ENCODE measurements at places on chromosomes 2 and 18. TPM values are rescaled to one million over a fixed set of nuclear protein-coding genes. Genes with fewer than 3 reads are reported as not detected.
A peak's percentile ranks its signal among the peaks of the same experiment; 100 is the strongest.

Gene CIB4
- polyA plus RNA-seq: not detected

Gene KCNE4
- polyA plus RNA-seq: 1.4 TPM

GRCh38 chr18:5524660-5525059 lies 19.1 kb downstream of the EPB41L3 start:
- DNase-seq: no peak

DNA sequence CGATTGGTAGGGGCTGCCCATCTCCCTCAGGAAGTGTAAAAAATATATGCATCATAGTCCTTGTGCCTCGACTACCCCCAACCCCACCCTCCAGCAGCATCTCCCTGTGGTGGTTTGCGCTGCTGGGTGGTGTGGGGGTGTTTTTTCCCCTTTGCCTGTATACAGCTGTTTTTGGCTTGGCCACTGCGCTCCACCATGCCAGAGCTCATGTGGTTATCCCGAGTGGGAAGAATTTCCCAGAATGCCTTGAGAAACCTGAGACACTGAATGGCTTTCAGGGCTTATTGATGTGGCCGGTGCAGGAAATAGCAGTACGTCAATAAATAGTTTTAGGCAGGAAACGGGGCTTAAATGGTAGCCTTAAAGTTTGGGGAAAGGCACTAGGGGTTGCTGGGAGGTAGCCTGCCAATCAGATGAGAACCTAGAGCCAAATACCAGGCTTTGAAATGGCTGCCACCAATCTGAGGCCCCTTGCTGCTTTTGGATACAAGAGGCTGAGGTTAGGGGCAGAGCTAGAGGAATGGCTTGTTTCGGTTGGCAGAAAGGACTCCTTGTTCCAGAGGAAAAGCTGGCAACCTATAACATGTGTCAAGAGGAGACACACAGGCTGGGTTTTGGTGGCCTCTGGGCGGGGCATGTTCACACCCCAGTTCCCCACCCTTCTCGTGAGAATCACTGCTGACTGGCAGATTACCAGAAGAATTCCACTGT lies 144.1 kb downstream of the SMAD7 start:
- peak; percentile 55 for DNase-seq

DNA sequence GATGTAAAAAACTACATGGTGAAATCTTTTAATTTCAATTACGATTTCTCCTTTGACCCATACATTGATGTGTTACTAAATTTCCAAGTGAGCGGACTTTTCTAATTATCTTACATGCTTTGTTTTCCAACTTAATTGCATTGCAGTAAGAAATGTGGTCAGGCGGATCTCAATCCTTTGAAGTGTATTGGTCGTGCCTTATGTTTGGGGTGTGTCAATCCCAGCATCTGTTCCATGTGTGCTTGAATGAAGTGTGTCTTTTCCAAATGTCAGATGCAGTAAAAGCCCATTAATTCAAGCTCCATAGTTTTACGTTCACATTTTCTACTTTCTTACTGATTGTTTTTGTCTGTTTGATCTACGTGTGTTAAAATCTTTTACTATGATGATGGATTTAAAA lies 113.1 kb downstream of the UXS1 start:
- no peak for DNase-seq

Gene AGFG1
- 19.0 TPM for polyA plus RNA-seq

Gene CFLAR
- polyA plus RNA-seq: 340 TPM

Gene SLC5A7
- not detected for polyA plus RNA-seq

- DNase-seq: no peak
Measured at GRCh38 chr18:56661360-56662062, 10.4 kb downstream of the WDR7 start.

Gene PROC
- 0.05 TPM for polyA plus RNA-seq

Gene LRPPRC
- 80.4 TPM for polyA plus RNA-seq

DNA sequence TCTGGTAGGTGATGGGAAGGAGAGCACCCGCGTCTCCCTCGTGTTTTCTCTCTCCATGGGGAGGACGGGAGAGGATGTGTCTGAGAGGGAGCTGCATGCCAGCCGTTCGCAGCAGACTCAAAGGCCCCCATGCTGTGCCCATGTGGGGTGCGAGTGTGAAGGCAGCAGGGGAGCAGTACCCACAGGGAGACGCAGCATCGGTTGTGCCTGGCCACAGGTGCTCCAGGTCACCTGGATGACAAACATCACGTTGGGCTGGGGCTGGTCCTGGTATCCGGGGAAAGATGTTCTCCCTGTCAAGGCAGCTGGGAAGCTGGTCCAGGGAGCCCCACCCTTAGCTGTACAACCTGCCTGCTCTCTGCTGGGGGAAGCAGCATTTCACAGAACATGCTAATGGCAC lies 119.5 kb upstream of the SALL3 start:
- DNase-seq: no peak

Gene RAD51AP2
- not detected for polyA plus RNA-seq

Gene PFN4
- polyA plus RNA-seq: 0.18 TPM

Gene CRYGD
- not detected for polyA plus RNA-seq

Gene RAB6D
- polyA plus RNA-seq: 0.04 TPM

Gene PROKR1
- 0.01 TPM for polyA plus RNA-seq

Gene VAMP8
- polyA plus RNA-seq: 25.4 TPM

- no peak for DNase-seq
Measured at GRCh38 chr2:96207774-96208142, 869 bp downstream of the STARD7 start.

Gene PRLH
- polyA plus RNA-seq: not detected

Gene REEP1
- polyA plus RNA-seq: 1.2 TPM

DNA sequence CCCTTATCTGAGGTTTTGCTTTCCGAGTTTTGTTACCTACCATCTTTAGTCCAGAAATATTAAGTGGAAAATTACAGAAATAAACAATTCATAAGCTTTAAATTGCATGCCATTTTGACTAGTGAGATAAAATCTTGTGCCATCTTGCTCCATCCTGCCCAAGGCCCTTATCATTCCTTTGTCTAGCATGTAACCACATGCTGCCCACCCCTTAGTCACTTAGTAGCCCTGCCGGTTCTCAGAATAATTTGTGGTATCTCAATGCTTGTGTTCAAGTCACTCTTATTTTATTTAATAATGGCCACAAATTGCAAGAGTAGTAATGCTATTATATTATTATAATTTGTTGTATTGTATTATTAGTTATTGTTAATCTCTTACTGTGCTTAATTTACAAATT lies 36.8 kb upstream of the VPS54 start:
- no peak for DNase-seq

DNA sequence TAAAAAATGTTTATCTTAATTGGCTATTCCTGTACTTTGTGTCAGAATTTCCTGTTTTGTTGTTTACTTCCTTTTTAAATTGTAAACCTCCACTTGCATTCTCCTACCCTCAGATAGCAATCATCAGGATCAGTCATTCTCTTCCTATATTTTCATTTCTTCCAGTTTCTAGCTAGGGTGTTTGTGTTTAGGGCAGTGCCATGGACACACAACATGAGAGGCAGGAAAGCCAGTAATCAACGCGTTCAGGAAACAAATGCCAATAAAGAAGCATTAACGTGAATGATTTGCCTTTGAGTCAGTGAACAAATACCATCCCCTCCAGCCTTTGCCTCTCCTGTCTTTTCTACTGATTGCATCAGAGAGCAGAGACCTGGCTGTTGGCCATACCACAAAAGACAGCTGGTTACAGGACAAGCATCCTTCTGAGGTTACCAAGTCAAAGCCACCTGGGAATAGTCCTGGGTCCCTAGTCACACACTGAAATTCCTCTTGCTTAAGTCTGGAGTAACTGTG lies 56.7 kb upstream of the FHL2 start:
- peak; percentile 81 for DNase-seq

Gene C1QL2
- not detected for polyA plus RNA-seq

DNA sequence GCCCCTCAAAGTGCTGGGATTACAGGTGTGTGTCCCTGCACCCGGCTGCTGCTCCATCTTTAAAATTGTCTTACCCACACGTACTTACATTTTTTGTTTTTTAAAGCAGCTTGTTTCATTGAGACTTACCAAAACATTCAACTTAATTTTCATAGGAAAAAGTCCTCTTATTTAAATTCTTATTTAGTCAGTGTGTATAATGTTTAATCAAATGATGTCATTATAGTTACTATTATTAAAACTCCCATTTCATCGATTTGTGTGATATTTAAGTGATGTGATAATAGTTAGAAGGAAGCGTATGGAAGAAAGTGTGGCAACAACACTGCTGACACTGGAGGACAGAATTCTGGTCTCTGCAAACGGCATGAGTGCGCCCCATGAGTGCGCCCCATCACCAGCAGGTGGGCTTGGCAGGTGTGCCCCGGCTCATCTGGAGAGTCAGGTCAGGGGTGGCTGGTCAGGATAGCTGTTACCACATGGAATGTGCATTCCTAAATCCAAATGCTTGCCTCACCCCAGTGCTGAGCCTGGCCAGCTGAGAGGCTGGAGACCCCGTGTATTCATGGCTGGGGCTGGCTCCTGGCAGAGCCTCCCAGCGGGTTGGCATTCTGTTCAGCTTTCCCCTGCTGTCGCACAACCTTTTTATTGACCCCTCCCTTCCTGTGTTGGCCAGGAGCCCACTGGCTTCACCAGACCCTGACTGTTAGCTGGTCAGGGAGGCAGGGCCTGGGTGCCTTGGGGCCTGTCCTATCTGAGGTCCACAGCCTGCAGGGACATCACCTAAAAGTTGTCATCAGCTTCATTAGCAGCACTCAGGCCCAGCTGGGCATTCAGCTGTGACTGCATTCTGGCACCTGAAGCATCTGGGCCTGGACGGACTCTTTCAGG lies 79.7 kb downstream of the AGAP1 start:
- no peak for DNase-seq

GRCh38 chr2:238644095-238645081 lies 203.5 kb upstream of the TWIST2 start:
- DNase-seq: no peak

GRCh38 chr18:55780586-55781071 lies 192.6 kb upstream of the TCF4 start:
- DNase-seq: no peak

Gene NYAP2
- 0.03 TPM for polyA plus RNA-seq

Gene C2orf81
- 0.34 TPM for polyA plus RNA-seq

Gene POTEJ
- polyA plus RNA-seq: not detected

DNA sequence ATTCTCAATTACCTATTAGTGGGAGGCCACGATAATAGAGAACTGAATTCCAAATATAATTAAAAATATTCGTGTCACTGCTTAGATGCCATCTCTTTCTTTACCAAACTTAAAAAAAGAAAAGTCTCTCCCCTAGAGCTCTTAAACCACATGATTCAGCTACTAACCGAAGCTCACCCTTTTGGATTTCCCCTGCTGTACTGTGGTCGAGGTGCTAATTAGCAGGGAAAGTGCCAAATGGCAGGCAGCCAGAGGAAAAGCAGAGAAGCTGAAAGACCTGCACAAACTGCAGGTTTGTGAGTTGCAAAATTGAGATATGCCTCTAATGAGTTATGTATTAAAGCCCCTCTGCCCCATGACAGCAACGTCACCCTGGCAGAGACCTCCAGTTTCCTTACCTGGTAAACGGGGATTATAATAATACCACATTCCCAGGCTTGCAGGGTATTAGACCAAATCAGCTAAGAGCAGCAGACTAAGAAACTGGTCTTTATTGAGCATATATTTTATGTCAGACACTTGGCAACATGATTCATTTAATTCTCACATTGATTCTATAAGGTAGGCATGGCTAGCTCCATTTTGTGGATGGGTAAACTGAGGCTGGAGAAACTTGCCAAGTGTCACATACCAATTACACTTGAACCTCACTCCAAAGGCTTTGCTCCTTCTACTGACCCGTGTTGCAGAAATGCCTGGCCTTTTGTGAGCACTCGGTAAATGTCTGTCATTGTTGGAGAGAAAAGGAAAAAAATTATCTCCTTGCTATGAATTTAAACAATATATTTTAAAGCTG lies 259.7 kb downstream of the LPIN1 start:
- no peak for DNase-seq

Gene STON1
- 0.98 TPM for polyA plus RNA-seq

DNA sequence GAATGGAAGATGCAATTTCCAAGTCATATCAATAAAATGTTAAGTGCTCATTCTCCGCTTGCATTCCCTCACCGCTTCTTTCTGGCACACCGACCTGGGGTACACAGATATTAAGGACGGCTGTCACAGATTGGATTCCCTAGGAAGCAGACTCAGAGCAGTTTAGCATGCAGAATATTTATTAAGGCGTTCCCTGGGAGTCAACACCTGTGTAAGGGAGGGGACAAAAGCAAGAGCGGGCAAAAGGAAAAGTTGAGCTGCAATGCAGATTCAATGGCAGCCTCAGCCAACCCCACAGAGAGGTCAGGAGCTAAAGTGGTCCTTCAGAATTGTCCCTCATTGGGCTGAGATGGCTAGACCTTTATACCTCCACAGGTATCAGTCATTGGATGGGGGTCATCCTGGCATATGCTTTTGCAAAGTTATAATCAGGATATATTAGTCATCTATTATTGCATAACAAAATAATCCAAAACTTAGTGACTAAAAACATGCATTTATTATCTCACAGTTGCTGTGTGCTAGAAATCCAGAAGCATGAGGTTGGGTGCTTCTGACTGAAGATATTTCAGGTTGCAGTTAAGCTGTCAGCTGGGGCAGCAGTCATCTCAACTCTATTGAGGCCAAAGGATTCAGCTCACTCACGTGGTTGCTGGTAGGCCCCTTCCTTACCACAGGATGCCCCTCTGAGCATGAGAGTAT lies 27.0 kb upstream of the INO80D start:
- no peak for DNase-seq

- no peak for DNase-seq
Measured at GRCh38 chr2:73063909-73064875, 7.3 kb downstream of the SFXN5 start.

Gene ZNF521
- polyA plus RNA-seq: 2.1 TPM

DNA sequence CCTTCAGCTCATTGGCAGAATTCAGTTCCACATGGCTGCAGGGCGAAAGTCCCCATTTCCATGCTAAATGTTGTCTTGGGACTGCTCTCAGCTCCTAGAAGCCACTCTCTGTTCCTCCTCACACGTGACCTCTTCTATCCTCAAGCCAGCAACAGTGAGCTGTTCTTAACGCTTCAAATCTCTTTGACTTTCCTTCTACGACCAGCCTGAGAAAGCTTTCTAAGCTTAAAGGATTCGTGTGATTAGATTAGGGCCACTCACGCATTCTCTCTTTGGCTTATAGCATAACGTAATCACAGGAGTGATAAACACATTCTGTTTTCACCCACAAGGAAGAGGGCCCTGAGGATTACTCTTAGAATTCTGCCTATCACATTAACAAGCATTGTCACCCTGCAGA lies 29.8 kb upstream of the LAMA1 start:
- DNase-seq: no peak
